CD4-positive, CD25-positive, alpha-beta regulatory T cell (primary cell): ENCODE measurements at places on chromosomes 5 and 9.

GRCh38 chr5:90947667-90948066, 389.1 kb downstream of the ADGRV1 start:
- DNase-seq: no peak

GRCh38 chr5:178123094-178123965, 7.5 kb upstream of the RMND5B start:
- no peak for DNase-seq

DNA sequence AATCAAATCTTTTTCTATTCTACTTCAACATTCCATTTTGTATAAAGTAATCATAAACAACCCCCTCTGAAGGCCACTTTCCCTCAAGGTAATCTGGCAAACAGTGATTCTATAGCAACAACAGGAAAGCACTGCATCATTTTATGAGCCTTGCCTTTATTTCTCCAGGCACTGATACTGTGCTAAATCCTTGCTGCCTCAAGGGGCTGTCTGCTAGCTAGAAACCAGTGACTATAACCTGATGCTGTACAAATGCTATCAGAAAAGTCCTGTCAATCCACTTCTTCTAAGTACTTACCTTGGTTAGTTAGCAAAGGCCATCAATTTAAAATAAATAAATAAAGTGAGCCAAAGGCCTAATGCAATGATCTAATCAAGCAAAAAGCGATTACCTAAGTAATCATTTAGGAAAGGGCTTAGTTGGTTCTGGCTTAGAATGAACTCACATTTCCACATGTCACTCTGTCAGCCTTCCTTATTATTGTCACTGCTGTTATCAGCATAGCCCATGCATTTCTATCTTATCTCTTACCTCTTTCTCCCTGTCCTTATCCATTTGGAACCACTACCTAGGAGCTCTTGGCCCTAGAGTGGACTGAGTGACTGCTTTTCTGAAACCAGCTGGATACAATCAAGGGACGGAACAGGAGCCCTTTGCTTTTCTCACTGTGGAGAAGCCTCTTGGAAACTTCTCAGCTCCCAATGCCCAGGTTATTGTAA, 246.1 kb upstream of the MEF2C start:
- no peak for DNase-seq

DNA sequence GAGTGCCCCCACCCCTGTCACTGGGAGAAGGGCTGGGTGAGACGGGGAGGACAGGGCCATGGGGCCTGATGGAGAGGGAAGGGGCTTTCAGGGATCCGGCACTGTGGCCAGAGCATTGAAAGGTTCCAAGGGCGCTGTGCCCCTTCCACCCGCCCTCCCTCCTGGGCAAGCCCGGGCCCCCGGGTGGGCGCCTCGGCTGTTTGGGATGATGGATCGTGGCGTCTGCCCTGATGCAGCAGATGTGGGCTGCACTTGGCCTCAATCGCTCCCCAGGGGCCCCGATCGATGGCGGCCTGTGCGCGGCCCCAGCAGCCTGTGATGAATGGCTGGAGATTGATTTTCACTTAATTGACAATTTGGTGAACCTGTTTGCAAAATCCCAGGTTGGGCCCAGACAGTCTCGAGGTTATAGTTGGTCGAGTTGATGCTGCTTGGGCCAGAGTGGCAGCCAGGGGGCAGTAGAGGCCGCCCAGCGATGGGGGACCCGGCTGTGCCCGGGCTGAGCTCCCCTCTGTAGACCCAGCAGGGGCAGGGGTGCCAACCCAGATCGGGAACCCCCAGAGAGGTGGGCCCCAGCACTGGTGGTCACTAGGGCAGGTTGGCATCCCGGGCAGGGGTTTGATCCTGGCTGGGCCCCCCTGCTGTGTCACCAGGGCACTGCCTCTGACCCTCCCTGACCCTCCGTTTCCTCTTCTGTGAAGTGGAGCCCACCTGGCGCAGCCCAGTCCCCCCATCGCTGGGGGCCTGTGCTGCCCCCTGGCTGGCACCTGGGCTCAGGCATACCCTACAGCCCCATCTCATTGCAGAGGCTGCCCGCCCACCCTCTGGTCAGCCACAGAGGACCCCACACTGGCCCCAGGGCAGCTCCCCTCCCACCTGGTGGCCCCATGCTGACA, 34.7 kb downstream of the LHX3 start:
- DNase-seq: peak; percentile 40

GRCh38 chr5:66647146-66647856, 51.1 kb downstream of the MAST4 start:
- no peak for DNase-seq

- DNase-seq: no peak
Observed at GRCh38 chr5:109805472-109805871, 115.7 kb downstream of the MAN2A1 start.

DNA sequence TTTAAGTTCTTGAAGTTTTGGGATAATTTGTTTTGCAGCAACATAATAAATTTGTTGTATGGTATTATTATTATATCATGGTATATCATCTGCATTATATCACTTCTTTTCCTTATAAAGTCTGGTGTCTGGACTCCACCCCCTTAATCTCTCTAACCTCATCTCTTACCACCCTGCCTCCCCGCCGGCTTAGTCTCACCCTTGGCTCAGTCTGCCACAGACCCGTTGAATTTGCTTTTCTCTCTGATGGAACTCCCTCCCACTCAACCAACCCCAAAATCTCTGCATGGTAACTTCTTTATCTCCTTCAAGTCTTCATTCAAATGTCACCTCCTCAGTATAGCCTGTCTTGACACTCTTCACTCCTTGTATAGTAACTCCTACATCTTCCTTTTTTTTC, 29.6 kb upstream of the MATR3 start:
- no peak for DNase-seq

DNA sequence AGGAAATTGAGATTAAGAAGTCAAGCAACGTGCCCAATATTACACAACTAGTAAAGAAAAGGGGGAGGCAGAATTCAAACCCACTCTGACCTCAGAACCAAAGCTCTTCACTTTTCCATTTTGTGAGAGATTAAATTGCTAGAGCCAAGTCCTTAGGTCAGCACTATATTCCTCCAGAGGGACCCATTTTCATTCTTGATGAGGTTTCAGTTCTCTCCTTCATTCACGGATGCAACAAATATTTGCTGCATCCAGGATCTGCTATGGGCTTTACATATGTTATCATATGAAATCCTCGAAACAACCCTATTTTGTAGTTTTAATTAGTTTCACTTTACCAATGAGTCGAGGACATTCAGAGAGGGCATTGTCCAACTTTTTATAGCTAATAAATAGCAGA, 239.2 kb downstream of the EFNA5 start:
- DNase-seq: no peak
